ENCODE measurements at places on chromosomes 1 and 21.

- peak; percentile 63 for DNase-seq
Observed at GRCh38 chr1:3564921-3565831, 46.1 kb downstream of the MEGF6 start.

DNA sequence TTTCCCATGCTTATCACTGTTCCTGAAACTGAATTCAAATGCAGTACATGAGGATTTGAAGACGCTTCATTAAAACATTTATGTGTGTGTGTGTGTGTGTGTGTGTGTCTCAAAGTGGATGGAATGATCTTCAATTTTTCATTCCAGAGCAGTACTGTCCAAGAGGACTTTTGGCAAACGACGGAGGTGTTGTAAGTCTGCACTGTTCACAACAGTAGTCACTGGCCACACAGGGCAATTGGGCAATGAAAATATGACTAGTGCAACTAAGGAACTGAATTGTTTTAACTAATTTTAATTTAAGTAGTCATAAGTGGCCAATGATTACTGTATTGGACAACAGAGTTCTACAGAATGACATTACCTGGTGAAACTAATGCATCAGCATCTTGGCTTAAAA, 5.0 kb downstream of the TAF5L start:
- no peak for DNase-seq

DNA sequence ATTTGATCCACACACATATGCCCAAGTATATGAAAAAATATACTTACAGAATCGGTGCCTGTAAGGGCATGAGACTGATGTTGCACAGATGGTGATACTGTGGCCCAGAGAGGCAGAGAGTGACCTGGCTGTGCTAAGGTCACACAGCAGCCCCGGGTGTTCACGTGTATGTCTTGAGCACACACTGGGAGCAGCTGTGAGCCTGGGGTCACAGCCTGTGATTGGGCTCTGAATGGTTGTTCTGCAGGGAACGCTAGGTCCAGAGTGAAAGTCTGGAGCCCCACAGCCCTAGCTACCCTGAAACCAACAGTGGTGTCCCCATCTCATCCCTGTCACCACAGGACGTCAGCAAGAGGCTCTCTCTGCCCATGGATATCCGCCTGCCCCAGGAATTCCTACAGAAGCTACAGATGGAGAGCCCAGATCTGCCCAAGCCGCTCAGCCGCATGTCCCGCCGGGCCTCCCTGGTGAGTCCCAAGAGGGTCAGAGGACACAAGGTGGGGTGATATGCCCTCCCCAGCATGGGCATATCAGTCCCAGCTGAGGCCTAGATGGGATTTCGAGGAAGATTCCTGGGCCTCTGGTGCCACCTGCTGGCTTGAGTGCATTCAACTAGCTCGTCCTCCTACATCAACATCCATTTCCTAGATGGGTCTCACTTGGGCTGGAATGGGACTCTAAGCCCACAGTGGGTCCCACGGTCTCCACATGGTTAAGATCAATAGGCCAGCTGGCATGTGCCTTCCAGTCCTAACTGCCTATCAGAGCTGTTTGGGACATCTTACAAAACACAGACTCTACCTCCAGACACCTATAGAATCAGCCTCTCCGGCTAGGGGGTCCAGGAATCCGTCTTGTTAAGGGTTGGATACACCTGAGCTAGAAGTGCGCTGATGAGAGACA, 19.7 kb downstream of the CDK18 start:
- peak; percentile 82 for DNase-seq

- peak; percentile 7 for DNase-seq
Observed at GRCh38 chr1:110872745-110873720, at the start of gene CD53. Gene CD53, plus strand, starts transcription at chr1:110873148. Its CDS starts 18,261 bp downstream, at chr1:110891409.

- DNase-seq: no peak
Observed at GRCh38 chr1:192557841-192558595, 17.6 kb upstream of the RGS1 start.

DNA sequence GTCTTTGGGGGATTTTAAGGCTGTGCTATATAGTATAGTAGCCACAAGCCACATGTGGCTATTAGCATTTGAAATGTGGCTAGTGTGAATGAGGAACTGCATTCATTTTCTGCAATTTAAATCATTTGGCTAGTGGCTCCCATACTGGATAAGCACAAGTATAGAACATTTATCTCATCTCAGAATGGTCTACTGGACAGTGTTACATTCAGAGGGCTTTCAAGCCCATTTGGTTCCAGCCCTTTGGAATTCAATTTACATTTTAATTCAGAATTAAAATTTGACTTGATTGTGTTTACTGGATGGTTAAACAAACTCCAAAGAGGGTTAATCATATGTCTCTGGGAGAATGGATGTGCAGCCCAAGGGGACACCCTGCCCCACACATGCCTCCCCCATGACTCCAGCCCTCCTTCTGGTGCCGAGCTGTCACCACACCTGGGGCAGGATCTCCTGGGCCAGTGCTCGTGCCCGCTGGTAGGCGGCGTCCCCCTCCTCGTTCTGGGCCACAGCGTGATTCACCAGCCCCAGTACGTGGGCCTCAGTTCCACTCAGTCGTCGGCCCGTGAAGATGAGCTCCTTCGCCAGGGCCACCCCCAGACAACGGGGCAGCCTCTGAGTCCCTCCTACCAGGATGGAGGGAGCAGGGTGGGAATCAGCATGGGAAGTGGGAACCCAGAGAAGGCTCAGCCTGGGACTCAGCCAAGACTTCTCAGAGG, 17.2 kb downstream of the ECHDC2 start:
- DNase-seq: no peak

- DNase-seq: no peak
Observed at GRCh38 chr1:51044199-51044598, 57.8 kb upstream of the C1orf185 start.

GRCh38 chr1:176838276-176838995, 326.1 kb downstream of the ASTN1 start:
- peak; percentile 52 for DNase-seq

DNA sequence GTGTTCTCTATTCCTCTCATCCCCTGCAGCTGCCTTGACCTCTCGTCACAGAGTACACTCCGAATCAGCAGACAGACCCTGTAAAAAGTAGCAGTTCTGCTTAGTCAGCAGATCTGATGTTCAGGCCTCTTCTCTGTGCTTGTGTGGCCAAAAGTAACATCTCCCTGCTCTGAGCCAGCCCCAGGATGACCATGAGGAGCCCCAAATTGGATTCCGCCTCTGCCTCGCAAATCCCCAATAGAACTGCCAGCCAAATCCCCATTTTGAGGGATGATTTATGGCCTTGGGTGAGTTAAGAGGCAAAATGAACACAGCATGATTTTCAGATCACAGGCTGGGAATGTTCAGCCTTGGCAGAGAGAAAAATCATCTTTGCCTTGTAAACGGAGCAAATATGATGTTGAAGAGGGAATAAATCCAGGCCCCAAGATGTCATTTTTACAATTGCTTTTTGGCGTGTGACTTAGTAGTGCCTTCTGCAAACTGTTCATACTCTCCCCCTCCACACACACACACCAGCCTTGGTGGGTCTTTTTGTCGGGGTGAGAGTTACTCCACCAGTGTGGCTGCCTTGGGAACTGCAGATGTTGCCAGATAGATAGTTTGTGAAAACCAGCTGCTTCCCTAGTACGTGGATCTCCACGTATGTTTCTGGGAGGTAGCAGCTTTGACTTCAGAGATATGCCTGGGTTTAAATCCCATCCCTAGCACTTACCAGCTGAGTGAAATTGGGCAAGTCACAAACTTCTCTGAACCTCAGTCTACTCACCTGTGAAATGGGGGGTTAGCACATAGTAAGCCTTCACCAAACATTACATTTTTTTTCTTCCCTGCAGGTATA, 77.8 kb downstream of the MAN1C1 start:
- DNase-seq: peak; percentile 76

GRCh38 chr1:178864326-178864725, 6.6 kb downstream of the ANGPTL1 start:
- DNase-seq: no peak

DNA sequence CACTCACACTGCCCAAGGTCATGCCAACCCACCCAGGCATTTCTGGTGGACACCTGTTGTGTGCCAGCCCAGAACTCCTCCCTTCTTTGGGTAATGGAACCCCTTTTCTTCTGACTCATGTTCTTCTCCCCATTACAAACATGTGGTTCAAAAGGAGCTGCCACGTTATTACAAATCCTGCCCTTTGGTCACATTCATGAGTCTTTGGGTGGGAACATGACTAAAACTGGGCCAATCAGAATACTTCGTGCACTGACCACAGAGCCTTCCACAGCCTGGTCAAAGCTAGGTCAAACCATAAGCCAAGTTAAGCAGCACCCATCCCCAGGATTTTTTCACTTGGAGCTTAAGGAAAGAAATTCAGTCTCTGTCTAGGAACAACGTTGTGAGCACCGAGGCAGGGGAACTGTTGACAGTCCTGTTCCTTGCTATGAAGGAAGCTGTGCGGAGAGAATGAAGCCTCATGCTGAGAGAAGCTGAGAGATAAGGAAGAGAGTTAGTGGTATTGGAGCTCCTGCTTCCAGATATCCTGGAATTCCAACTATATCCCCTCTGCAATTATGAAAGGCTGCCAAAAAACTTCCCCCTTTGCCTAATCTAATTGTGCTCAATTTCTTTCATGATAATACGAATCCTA, 46.8 kb upstream of the DIPK1A start:
- DNase-seq: no peak

DNA sequence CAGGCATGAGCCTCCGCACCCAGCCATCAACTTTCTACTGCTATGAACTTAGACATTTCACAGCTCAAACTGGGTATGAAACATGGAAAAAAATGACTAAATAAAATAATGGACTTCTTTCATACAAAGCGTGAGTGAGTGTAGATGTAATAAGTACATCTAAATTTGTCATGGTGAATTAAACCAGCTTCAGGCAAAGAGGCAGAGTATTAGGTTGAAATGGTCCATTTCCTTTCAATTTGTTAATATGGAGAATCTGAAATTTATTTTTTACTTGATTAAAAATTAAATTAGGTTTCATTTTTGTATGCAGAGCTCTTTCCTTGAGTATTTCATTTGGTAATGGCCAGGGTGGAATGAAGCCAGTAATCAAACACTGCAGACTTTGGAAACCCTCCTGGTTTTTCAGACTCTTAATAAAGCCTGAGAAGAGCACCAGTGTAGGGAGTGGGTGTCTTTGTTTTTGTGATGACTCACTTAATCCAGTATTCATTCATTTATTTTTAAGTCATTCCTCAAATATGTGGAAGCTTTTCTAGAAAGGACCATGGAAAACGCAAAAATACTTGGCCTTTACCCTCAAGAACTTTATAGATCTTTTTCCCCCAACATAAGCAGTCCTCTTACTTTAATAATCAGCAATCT, 49.2 kb downstream of the ALG14 start:
- peak; percentile 77 for DNase-seq

DNA sequence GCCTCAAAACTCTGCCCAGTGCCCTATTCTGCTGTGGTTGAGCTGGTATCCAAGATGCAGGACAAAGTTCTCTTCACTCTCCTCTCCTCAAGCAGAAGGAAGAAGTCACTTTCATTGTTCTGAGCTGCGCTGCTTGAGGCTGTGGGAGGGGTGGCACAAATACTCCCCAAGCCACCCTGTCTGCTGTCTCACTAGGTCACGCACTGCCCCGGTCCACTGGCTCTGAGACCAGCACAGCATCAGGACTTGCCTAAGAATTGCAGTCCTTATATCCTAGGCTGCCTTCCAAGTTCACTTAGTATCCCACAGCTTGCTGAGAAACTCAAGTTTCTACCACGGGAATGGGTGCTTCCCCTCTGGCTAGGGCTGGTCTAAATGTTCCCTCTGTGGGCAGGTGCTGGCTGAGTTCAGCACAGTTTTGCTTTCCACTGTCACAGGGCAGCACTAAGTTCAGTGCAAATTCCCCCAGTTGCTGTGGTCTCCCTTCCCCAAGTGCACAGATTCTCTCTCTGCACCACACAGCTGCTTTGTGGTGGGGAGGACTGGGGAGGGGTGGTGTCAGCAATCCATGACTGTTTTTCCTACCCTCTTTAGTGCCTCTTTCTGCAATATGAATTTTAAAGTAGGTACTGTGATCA, 32.4 kb downstream of the SLC9C2 start:
- DNase-seq: no peak

DNA sequence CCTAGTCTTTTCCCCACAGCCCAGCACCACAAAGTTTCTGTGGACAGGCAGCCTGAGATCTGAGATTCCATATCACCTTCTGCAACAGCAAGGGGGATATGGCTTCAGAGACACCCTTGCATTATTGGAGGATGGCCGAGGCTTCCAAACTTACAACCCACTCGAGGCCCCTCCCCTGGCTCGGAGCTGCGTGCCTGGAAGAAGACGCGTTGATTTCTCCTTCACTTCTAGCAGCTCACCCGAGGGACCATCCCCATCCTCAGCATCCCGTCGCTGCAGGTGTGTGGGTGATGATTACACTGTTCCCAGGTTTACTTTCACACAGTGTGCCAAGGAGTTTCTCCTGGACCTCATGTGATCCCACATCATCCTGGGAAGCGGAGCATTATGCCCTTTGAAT, 277.9 kb downstream of the MATN1 start:
- DNase-seq: no peak

DNA sequence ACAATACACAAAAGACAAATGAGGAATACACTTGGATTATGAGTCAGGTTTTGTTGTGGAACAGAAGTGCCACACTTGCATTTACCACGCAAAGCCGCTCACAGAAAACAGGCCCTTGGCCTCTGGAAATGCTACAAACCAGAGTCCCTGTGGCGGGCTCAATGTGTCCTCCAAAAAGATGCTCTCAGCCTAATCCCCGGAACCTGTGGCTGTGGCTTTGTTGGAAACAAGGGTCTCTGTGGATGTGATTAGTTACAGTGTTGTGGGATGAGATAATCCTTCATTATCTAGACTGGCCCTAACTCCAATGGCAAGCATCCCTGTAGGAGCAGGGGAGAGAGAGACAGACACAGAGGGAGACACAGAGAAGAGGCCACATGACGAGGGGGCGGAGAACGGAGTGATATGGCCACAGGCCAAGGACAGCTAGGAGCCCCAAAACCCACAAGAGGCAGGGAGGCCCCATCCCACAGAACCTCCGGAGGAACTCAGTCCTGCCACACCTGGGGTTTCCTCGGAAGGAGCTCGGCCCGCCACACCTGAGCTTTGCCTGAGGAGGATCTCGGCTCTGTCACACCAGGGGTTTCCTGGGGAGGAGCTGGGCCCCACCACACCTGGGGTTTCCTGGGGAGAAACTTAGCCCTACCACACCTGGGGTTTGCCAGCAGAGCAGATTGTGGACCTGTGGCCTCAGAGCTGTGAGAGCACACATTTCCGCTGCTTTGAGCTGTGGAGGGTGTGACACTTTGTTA, 55.4 kb downstream of the NPHP4 start:
- DNase-seq: no peak

- DNase-seq: peak; percentile 95
Observed at GRCh38 chr1:180926164-180926981, 13.7 kb downstream of the KIAA1614 start.

GRCh38 chr1:74528123-74528522, 15.7 kb upstream of the LRRC53 start:
- no peak for DNase-seq

- no peak for DNase-seq
Observed at GRCh38 chr1:154867064-154867825, 2.8 kb downstream of the KCNN3 start.

- no peak for DNase-seq
Observed at GRCh38 chr1:69985901-69986439, 219.4 kb downstream of the LRRC40 start.

- DNase-seq: no peak
Observed at GRCh38 chr1:80639777-80640533, 1160.8 kb upstream of the ADGRL2 start.

GRCh38 chr1:201656311-201657032, 117.5 kb downstream of the NAV1 start:
- DNase-seq: peak; percentile 86

- peak; percentile 44 for DNase-seq
Observed at GRCh38 chr1:83546874-83547273, 452.1 kb downstream of the TTLL7 start.

Data from muscle of back (tissue), 13 donors.